Hair follicular keratinocyte (primary cell): ENCODE measurements at places on chromosomes 7 and 10. TPM values are rescaled to one million over a fixed set of nuclear protein-coding genes. Genes with fewer than 3 reads are reported as not detected.

Gene SPDYE18
- total RNA-seq: not detected in 2 replicates

Gene C10orf62
- not detected in 2 replicates for total RNA-seq

Gene PPP3CB
- 16.0 and 21.4 TPM in 2 replicates for total RNA-seq

Gene KCND2
- not detected in 2 replicates for total RNA-seq

Gene ANKRD26
- total RNA-seq: 2.2 and 2.7 TPM in 2 replicates

Gene CADPS2
- 1.1 and 3.4 TPM in 2 replicates for total RNA-seq

Gene SLC29A4
- total RNA-seq: 0.80 and 8.6 TPM in 2 replicates

Gene SDK1
- total RNA-seq: 1.1 and 1.6 TPM in 2 replicates

Gene DDC
- total RNA-seq: not detected in 2 replicates

Gene ADAP1
- 9.9 and 31.4 TPM in 2 replicates for total RNA-seq

Gene GIMAP5
- total RNA-seq: not detected in 2 replicates

Gene CALHM2
- 2.3 and 5.4 TPM in 2 replicates for total RNA-seq
